ENCODE measurements at places on chromosomes 6 and 20.

DNA sequence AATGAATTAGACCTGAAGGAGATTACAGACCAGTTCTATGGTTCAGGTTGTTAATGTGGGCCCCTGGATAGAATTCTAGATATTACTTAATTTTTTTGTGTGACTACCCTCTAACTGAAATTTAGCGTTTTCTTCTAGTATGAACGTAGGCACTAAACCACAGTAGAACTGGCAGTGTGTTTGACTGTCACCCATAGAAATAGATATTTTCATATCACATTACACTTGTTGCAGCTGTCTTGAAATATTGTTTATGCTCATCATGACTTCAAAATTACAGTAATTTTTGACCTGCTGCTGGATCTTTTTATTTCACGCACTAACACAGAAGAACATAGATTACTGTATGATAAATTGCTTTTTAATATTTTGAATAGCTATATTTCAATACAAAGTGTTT lies 31.6 kb downstream of the E2F3 start:
- no peaks in the 10 kb centered on the region for H3K4me1 ChIP-seq
- no peak overlapping the region for H3K4me3 ChIP-seq
- peaks cover 67% of the 10 kb centered on the region for H3K36me3 ChIP-seq

GRCh38 chr20:23277316-23277715 lies 73.3 kb upstream of the NXT1 start:
- no peak overlapping the region for H3K27ac ChIP-seq
- H3K4me1 ChIP-seq, result no peaks in the 10 kb centered on the region
- H3K36me3 ChIP-seq, result no peaks in the 10 kb centered on the region
- H3K4me3 ChIP-seq, result no peak overlapping the region

- H3K27me3 ChIP-seq, result peaks cover 31% of the 10 kb centered on the region
- no peak overlapping the region for H3K27ac ChIP-seq
- DNase-seq, result no peak
- no peak overlapping the region for H3K4me3 ChIP-seq
Observed at GRCh38 chr6:3748208-3749066, 3.1 kb downstream of the PXDC1 start.

DNA sequence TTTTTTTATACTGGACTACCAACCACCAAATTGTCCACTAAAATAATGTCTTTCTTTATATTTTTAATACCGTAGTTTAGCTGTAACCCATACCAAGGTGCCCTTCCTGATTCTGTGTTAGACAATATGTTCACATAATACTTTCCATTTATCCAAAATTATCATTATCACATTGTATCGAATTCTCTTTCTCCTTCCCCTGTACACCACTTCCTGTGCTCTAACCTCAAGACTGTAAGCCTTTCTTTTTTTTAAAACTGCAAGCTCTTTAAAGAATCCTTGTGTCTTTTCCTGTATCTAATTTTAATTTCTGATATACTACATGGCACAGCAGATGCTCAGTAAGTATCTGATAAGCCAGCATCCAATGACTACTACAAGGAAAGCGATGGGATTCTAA lies 917.5 kb downstream of the EYS start:
- no peaks in the 10 kb centered on the region for H3K27me3 ChIP-seq
- H3K27ac ChIP-seq, result no peak overlapping the region
- DNase-seq, result no peak

DNA sequence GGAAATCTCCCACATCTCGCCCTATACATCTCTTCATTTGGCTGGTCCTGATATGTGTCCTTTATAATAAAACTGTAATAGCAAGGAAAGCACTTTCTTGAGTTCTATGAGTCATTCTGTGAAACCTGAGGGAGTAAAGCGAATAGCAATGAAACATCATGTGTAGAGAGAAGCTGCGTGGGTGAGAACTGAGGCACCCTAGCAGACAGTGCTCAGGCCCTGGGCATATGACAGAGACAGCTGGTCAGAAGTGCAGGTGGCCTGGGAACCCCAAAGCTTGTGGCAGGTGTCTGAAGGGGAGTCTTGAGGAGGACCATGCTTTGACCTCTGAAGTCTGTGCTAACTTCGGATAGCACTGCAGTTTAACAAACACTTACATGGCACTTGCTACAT lies 1.3 kb upstream of the BLOC1S5 start:
- H3K36me3 ChIP-seq, result no peaks in the 10 kb centered on the region
- H3K4me1 ChIP-seq, result peaks cover 13% of the 10 kb centered on the region
- peak overlapping the region; percentile 91 for H3K27ac ChIP-seq
- H3K27me3 ChIP-seq, result no peaks in the 10 kb centered on the region
